ENCODE measurements at places on chromosomes 2 and 18. TPM values are rescaled to one million over a fixed set of nuclear protein-coding genes. Genes with fewer than 3 reads are reported as not detected.

- no peak for DNase-seq
Observed at GRCh38 chr18:45565280-45565970, 49.9 kb upstream of the SLC14A2 start.

- peak; percentile 59 for DNase-seq
Observed at GRCh38 chr2:156110890-156111289, 221.6 kb downstream of the NR4A2 start.

GRCh38 chr18:10336749-10337350 is 117.6 kb upstream of the APCDD1 start:
- DNase-seq = no peak

GRCh38 chr2:66563473-66563872 is 128.5 kb downstream of the MEIS1 start:
- DNase-seq = no peak

- no peak for DNase-seq
Observed at GRCh38 chr2:101478181-101479001, 3.5 kb upstream of the RFX8 start.

GRCh38 chr2:209498614-209499013 is 74.8 kb downstream of the MAP2 start:
- no peak for DNase-seq

DNA sequence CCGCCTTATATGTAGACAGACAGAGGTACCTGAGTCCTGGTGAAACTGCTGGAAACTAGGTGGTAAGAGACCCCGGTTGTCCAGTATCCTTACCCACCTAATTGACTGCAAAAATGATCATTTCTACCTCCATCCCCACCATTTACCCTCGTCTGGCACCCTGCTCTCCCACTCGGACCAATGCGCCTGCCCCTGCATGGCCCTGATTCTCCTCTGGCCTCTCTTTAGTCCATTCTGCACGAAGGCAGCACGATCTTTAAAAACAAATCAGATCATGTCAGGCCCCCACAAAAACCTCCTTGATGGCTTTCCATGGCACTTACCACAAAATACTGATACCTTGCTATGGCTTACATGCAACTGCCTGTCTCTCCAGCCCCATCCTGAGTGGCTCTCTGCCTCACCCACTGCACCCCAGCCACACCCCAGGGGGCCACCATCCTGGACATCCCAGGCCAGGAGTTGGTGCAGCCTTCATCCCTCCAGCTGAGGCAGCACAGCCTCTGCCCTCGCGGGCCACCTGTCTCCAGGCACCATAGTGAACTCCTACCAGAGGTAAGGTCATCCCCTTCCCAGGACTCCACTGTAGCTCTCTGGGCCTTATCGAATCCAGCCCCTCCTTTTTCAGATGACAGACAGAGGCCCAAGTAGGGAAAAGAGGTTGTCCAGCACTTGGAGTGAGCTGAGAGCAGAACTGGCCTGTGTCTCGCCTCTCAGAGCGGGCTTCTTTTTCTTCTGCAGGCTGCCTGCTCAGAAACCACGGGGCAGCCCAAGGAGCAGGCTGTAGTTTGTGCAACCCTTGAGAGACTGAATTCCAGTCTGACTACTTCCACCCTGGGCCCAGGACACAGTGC is 12.3 kb upstream of the CIB4 start:
- DNase-seq = no peak

CCDC141 gene
- total RNA-seq = 19.4 TPM

CTNNA2 gene
- 0.52 TPM for total RNA-seq

RASGRP3 gene
- total RNA-seq = 3.9 TPM

All from body of pancreas (tissue), 4 donors.